Ammon's horn (tissue), 1 donor: ENCODE measurements at places on chromosomes 1 and 21.

DNA sequence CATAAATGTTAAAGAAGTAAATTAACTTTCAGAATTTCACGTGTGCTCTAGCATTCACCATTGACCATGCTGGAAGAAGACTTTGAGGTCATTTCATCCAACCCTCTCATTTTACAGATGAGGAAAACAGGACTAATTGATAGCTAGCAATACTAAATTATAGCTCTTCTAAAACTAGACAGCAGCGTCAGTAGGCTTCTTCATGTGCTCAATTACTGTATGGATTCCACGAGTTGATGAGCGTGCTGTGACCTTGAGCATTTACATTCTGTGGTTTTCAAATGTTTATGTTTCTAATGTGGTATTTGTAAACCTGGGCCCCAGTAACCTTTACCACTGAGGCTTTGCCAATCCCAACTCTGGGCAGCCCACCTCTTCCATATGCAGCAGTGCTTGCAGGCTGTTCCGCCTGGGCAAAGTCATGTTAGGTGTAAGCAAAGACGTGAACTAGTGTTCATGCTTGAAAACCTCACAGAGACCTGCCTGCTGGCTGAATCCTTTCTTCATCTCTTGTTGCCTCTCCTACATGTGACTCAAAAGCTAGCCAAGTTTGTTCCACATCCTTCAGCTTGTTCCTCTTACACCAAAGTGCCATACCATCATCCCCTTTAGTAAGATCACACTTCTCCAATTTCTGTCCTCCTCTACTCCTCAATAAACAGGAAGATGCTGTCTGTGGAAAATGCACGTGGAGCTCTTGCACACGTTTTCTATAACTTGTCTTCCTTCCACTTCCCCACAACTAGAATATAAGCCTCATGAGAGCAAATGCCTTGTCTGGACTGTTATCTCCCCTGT, 17.2 kb downstream of the KCNJ15 start:
- no peak for DNase-seq

GRCh38 chr1:19311931-19312781, at the start of the genes AKR7A2 and SLC66A1:
AKR7A2 (minus strand) TSS chr1:19312144; CDS start chr1:19312124, 20 bp downstream.
SLC66A1 (plus strand) TSS chr1:19312326; CDS start chr1:19317678, 5,352 bp downstream.
- peak; percentile 95 for DNase-seq

- peak; percentile 61 for DNase-seq
Observed at GRCh38 chr1:1020000-1020404, at the start of gene AGRN. AGRN (plus strand) TSS chr1:1020120; CDS start chr1:1020173, 53 bp downstream.

DNA sequence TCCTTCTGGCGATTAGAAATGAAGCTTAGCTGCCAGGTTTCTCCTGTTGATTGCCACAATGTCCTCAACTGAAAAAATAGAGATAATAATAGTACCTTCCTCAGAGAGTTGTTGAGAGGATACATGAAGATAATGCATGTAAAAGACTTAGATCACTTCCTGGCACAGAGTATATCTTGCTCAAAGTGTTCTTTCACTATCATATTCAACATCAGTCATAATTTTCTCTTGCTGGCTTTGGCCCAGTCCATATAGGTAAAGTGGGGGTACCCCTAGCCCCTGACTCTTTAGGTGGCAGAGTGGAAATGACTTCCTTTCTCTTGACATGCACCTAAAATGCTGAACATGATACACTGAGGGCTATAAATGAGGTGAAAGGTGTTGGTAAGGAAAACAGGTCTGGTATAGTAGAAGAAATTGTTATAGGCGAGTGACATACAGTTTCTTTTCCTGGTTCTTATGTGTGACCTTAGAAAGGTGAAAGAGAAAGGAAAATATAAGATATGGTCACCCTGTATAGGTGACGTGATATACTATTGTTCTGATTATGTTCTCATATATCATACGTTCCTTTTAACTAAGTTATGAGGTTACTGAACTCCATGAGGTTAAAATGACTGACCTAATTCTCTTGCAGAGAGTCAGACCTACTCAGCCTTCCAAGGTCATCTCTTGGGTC, 209.9 kb upstream of the DEPDC1 start:
- DNase-seq, result no peak

- DNase-seq, result no peak
Observed at GRCh38 chr1:166629946-166630345, 209.3 kb upstream of the POGK start.

DNA sequence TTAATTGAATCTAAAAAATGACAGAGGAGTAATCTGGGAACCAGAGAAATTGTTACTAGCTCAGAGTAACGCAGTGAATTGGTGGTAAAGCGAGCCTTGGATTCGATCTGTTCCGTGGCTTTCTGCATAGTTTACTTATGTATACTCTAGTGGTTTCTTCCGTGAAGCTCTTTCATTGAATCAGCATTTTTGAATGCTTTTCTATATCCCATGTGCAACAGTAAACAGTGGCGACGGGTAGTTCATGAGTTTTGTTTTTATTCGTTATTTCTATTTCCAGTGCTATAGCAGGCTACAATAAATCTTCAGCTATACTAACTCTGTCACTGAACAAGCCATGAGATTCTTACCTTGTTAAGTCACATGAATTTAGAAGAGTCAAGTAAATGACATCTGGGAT, 14.5 kb upstream of the MAP3K7CL start:
- DNase-seq, result no peak

DNA sequence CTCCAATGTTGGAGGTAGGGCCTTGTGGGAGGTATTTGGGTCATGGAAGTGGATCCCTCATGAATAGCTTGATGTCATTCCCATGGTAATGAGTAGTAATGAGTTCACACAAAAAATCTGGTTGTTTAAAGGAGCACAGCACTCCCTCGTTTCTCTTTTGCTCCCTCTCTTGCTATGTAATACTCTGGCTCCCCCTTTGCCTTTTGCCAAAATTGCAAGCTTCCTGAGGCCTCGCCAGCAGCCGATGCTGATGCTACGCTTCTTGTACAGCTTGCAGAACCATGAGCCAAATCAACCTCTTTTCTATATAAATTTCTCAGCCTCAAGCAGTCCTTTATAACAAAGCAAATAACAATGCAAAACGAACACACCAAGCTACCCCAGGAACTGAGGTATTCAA, 80.9 kb downstream of the LHX9 start:
- DNase-seq, result no peak

- peak; percentile 93 for DNase-seq
Observed at GRCh38 chr1:109263597-109264378, 14.4 kb downstream of the CELSR2 start.

GRCh38 chr1:158799689-158800088, 18.7 kb upstream of the OR6N2 start:
- no peak for DNase-seq

- no peak for DNase-seq
Observed at GRCh38 chr1:832136-832535, 91.6 kb upstream of the SAMD11 start.

GRCh38 chr1:5660141-5660935, 331.9 kb downstream of the NPHP4 start:
- no peak for DNase-seq

GRCh38 chr1:51928896-51929295, 50.4 kb upstream of the NRDC start:
- DNase-seq, result no peak

GRCh38 chr1:200323856-200324400, 85.9 kb downstream of the ZNF281 start:
- DNase-seq, result no peak

GRCh38 chr1:210937846-210938245, 196.1 kb downstream of the KCNH1 start:
- no peak for DNase-seq

- DNase-seq, result no peak
Observed at GRCh38 chr1:9120312-9120958, 8.5 kb downstream of the GPR157 start.

DNA sequence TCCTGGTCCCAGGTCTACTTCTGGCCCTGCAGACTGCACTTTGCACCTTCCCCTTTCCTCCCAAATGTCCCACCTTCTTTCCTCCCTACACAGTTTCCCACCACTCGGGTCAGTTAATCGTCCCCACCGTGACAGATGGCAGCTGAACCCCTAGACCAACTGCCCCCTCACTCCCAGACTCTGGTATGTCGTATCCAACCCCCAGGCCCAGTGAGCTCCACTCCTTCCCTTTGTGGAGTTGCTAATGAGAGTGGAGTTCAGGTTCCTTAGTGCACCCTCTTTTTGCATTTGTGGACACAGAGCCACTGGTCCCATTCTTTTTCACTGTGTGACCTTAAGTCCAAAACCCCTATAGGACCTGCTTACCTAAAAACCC, 1.8 kb downstream of the MAN1C1 start:
- DNase-seq, result peak; percentile 12

DNA sequence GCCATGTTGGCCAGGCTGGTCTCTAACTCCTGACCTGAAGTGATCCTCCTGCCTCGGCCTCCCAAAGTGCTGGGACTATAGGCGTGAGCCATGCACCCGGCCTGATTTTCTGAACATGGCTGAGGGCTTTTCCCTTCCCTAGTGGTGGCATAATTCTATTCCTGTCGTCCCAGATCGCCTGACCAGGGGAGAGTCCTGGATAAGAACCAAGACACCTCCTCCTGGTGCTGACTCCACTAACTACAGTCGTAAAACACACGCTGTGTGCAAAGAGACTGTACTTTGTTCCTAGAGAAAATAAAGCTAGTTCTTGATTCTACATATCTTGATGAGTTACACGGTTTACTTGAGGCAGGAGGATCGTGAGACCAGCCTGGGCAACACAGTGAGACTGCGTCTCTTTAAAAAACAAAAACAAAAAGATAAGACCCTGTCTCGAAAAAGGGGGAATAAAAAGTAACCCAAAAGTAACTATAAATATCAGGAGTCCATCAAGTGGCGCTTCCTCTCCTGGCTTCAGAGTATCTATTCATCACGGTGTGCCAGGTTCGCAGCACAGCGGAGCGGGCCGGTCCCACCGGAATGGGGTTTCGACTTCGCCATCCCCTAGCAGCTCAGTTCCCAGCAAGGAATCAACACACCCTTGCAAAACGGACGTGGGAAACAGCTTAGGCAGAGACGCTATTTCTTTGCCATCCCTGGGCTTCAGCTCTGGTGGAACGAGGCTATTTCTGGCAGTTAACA, 973 bp downstream of the SDF4 start:
- DNase-seq, result no peak

- DNase-seq, result peak; percentile 6
Observed at GRCh38 chr1:209029737-209030136, 553.8 kb upstream of the CAMK1G start.

- DNase-seq, result no peak
Observed at GRCh38 chr1:92374223-92374622, 75.4 kb downstream of the RPAP2 start.

GRCh38 chr1:88272216-88272615, 411.9 kb upstream of the PKN2 start:
- DNase-seq, result no peak

- DNase-seq, result peak; percentile 81
Observed at GRCh38 chr1:165367375-165367993, 11.0 kb upstream of the LMX1A start.

DNA sequence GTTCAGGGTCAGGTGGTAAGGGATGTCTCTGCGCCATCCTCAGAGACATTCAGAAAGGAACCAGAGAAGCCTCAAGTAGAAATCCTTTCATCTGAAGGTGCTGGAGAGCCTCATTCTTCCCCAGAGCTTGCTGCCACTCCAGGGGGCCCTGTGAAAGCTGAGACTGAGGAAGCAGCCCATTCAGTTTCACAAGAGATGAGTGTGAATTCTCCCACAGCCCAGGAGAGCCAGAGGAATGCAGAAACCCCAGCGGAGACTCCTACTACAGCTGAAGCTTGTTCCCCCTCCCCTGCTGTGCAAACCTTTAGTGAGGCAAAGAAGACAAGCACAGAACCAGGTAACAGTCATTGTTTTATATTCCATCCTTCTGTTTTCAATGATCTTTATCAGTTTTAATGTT, 38.7 kb downstream of the ZBTB40 start:
- no peak for DNase-seq

DNA sequence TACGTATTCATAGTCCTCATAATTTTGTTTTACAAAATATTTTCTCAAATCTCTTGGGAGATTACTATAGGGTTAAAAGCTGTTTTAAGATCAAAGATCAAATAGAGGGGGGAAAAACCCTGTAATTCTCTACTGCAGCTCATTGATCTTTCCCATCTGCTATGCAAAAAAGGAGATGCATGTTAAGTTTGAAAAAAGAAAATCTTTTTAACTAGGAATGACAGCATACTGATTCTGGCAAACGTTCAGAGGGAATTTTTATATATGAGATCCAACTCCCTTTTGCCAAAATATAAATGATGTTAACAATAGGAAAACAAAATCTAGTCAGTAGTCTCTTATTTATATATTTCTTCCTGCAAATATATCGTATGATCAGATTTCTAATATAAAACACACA, 69.1 kb downstream of the SMYD3 start:
- no peak for DNase-seq

DNA sequence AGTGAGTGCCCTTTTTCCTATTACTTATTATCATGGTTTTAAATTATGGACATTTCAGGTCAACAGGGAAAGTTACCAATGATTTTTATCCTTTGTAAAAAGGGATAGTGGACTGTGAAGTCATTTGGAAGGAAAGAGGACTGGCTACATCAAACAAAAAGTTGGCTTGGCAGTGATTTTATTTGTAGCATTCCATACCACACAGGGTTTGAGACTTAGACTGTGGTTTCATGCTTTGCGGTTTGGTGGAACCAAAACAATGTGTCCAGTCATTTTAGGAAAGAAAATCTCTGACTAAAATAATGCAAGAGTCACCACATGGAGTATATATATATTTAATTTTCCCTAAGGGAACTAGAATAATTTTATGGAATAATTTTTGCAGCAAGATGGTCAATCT, 239.5 kb downstream of the HMCN1 start:
- DNase-seq, result no peak

GRCh38 chr1:222224636-222225315, 323.1 kb downstream of the HHIPL2 start:
- no peak for DNase-seq

- DNase-seq, result no peak
Observed at GRCh38 chr1:44628962-44629756, 45.1 kb downstream of the TMEM53 start.

GRCh38 chr1:93617670-93618499, 63.8 kb downstream of the BCAR3 start:
- DNase-seq, result no peak

DNA sequence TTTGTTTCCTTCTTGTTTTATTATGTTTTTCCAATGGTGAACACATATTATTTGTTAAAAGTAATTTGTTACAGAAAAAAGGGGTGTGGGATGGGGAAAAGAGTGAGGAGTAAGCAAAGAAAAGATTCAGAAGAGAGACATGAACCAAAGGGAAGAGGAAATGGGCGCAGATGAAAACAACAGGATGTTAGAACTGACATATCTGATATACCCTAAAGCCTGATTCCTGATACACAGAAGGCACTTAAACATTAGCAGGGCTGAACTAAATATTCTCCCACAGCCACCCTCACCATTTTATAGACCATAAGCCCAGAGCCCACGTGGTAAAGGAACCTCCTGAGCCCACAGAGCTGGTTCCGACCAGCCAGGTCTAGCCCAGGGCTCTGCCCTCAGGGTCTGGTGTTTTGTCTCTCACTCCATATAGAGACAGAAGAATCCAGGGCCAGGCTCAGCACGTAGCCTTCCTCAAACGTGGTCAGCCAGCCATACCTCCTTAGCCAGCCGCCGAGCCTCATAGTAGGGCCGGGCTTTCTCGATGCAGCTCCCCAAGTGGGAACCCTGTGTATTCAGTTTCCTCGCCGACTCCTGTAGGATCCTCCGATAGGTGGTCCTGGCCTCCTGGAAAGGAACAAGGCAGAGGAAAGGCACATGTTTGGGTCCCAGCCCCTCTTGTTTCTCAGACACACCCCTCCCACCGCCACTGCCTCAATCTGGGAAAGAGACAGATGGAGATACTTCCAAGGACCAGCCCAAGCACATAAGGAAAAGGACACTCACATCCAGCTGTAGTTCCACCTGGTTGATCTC, 9.5 kb downstream of the SH3BP5L start:
- no peak for DNase-seq

GRCh38 chr1:161082996-161083747, 6.2 kb downstream of the NECTIN4 start:
- DNase-seq, result no peak
